ENCODE measurements at places on chromosomes 6 and 20.

DNA sequence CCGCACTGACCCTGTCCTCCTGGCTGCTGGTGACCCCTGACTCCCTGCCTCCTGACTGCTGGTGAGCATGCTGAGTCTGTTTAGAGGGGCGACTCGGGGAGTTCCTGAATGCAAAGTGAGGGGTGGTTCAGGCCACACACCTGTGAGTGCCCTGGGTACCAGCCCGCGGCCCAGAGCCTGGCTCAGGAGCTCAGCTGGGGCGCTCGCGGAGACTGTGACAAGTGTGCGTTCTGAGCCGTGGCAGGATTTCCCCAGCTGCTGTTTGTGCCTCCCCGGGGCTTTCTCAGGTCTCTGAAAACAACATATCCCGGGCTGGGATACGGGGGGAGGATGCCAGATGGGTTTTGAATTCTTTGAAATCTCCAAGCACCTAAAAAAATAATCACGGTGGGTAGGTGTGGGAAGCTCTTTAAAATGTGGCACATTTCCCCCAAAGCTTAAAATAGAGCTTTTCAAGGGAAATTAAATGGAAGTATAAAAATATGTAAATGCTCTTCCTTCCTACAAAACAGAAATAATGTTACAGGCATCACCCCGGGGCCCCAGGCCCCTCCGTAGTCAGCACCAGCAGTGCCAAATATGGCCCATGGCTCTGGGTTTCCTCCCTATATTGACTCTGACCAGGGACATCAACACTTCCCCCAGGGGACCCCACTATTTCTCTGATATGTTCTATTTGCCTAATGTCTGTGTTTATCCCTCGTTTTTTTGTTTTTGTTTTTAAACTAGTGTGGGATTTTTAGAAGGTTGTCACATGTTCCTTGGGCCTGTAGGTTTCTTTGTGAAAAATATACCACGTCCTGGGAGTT lies 49.9 kb upstream of the TAGAP start:
- DNase-seq = peak; percentile 59

GRCh38 chr6:126266664-126267063 lies 73.3 kb upstream of the CENPW start:
- no peak for DNase-seq

- DNase-seq = no peak
Observed at GRCh38 chr6:158628542-158628941, 16.0 kb downstream of the DYNLT1 start.

DNA sequence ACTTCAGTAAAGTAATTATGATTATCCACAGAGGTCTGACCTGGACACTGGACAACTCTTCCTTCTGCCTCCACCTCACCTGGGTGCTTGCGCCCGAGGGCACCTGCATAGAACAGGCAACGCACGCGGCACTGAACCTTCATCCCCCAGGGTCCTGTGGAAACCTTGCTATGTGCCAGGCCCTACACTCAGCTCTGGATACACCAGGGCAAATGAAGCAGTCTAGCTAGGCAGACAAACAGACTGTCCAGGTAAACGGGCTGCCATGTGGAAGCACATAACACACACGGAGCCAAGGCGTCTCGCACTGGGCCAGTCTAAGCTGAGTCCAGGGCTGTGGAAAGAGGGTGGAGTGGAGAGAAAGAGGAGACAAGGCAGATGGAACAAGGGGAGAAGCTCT lies 109.3 kb upstream of the AFDN start:
- no peak for DNase-seq

- no peak for DNase-seq
Observed at GRCh38 chr6:76876922-76877553, 586.3 kb downstream of the HTR1B start.

- DNase-seq = no peak
Observed at GRCh38 chr20:22459754-22460153, 124.6 kb downstream of the FOXA2 start.
